ENCODE measurements at places on chromosomes 7 and 10.

- DNase-seq: no peak
Measured at GRCh38 chr10:76974017-76974691, 663.5 kb downstream of the KCNMA1 start.

DNA sequence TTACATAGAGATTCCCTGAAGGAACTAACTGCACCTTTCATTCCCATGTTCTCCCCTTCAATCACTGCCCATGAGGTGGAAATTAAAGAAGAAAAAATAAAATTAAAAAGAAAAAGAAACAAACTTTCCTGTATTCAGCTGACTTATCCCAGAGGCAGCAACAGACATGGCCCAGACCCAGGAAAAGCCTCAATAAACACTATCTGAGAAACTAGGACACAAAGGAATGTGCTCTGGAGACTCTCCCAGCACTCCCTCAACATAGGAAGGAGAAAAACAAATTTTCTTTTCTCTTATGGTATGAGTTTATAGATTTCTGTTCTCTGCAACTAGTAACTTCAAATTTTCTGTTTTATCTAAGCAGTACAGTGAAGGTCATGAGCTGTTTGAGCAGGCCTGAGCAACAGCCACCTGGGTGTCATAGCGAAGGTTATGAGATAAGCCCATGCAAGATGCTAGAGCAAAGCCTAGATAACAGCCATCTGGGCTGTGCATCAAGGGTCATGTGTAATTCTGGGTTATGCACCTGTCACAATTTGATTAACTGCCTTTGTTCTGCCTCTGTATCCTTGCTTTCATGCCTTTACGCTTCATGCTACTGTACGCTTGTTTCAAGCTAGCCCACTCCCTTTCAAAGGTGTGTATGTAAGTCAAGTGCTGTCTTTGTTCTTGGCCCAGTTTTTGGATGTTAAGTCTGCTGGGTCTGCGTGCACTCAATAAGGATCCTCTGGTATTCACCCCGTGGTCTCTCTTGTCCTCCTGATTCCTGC is 11.0 kb upstream of the OR6B1 start:
- DNase-seq: no peak

DNA sequence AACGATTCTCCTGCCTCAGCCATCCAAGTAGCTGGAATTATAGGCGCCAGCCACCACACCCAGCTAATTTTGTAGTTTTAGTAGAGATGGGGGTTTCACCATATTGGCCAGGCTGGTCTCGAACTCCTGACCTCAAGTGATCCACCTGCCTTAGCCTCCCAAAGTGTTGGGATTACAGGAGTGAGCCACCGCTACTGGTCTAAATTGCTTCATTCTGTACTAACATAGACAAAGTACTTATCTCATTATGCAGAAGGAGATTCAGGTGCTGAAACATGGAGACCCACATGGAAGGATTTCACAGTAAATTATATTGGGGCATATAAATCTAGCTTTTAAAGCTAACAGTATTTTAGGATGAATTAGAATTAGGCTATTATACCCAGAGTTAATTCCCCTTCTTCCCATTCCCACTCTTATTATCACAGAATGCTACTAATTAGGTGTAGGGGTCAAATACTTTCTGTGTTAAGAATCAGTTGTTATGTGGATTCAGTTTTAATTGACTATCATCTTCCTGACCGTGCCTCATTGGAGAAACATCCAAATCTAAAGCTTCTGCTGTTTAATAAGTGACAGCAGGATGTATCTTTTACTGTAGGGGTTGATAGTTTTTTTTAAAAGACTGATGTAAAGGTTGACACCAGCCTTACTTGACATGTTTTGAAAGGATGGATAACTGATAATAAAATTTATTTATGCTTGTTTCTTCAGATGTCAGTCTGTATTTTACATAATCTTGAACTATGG is 27.2 kb downstream of the ADK start:
- no peak for DNase-seq

- no peak for DNase-seq
Measured at GRCh38 chr10:44394696-44395381, 9.9 kb upstream of the CXCL12 start.

DNA sequence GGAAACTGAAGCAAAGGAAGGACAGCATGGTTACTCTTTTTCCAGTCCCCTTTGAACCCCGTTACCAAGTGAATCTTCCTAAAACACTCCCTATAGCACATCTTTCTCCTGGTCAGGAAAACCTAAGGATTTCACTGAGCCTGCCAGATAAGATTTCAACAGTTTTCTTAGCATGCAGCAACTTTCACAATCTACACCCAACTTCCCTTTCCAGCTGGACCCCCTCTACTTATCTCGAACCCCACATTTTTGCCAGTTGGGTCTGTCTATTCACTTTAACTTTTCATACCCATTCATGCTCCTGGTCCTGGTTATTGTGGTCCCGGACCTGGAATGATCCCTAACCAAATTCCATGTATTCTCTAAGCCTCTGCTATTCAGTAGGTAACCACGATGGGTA is 14.9 kb upstream of the CPVL start:
- no peak for DNase-seq

DNA sequence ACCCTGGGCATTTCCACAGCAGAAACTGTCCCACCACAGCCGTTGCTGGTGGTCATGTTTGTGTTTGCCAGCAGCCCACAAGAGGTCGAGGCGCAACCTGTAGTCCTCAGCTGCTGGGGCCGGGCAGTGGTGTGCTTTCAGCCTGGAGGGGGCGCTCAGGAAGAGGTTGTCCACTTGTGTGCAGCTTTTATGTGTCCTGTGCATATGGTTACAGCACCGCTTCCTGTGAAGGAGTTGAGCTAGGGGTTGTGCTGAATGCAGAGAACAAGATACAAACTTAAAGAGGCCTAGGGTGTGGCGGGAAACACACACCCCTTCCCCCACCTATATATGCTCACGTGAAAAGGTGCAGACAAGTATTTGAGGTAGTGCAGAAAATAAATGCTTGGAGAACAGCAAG is 29.5 kb upstream of the PFKFB3 start:
- DNase-seq: no peak

DNA sequence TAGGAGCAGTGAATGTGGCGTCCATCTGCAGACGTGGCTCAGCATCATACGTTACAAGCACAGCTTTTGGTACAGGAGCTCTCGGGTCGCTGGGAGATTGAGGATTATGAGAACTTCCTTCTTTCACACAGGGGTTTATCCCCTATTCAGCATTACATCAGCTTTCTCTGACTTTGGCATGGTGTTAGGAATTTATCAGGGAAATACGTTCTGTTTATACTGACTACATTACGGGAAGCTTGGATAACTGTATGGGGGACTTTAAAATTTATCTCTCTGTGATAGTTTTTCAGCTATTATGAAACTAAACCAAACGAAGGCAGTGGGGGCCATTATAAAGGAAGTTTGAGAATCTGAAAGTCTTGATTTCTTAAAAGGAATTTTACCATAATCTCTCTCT is 110.1 kb upstream of the INSYN2A start:
- no peak for DNase-seq

- no peak for DNase-seq
Measured at GRCh38 chr7:5666361-5666760, 115.1 kb downstream of the RNF216 start.

DNA sequence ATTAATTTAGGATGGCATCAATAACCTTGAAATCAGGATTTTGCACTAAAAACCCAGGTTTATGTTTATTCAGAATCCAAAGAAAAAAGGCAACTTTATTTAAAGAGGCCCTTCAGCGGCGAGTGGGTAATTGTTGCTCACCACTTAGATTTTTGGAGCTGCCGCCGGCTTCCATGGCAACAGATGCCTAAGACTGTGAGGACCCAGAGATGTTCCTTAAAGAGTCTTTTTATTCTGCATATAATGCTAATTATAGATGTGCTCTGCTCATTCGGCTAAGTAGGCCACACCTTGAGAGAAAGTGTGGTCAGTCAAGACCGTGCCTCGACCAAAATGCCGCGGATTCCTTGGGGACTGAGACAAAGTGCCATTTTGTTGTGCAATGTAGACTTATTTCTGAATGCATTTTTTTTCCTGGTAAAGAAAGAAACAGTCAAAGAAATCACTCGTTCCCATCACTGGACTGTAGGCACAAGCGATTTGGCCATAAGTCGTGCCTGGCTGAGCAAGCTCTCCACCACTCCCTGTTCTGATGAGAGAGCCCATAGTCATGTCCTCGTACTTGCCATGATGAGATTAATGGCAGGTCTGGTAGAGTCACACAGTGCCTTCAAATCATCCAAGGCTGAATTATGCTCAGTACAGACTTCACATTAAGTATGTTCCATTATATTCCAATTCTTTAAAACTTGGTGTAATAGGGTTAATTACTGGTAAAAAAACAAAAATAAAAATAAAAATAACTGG is 21.4 kb upstream of the MGMT start:
- DNase-seq: peak; percentile 27
